ENCODE measurements at places on chromosomes 4 and X.

- no peak for DNase-seq
Observed at GRCh38 chr4:164935363-164935762, 42.1 kb downstream of the TRIM61 start.

GRCh38 chrX:138877746-138878145, 166.2 kb upstream of the FGF13 start:
- DNase-seq, result no peak

- DNase-seq, result no peak
Observed at GRCh38 chr4:121139533-121140222, 24.4 kb downstream of the TNIP3 start.

- DNase-seq, result no peak
Observed at GRCh38 chrX:20664774-20665173, 398.1 kb upstream of the RPS6KA3 start.

- no peak for DNase-seq
Observed at GRCh38 chr4:168264903-168265302, 53.6 kb downstream of the DDX60 start.

DNA sequence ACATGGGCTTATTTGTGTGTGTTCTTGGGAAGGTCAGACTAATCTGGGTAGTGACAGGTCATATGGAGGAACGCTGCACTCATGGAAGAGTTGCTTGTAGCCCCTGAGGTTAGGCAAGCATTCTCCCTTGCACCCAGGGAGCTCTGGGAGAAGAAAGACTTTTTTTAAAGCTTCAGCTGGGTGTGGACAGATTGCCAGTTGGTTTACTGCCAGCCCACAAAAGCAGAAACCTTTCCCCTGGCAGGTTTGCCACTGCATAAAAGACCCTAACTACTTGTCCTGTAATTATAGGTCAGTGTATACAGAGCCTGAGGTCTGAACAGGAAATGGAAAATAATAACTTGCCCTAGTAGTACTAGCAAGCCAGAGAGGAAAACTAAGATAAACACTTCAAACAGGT, 7.4 kb upstream of the NFKB1 start:
- no peak for DNase-seq
